ENCODE measurements at places on chromosomes 5 and 9. TPM values are rescaled to one million over a fixed set of nuclear protein-coding genes. Genes with fewer than 3 reads are reported as not detected.

Gene PCDHGC5
- total RNA-seq: not detected

Gene LRRC8A
- total RNA-seq: 24.0 TPM

GRCh38 chr5:54696931-54697330 is 179.4 kb downstream of the SNX18 start:
- DNase-seq: no peak

- no peak for DNase-seq
Observed at GRCh38 chr5:125408448-125409233, 662.2 kb upstream of the ZNF608 start.

Gene ZFAND5
- 142 TPM for total RNA-seq

DNA sequence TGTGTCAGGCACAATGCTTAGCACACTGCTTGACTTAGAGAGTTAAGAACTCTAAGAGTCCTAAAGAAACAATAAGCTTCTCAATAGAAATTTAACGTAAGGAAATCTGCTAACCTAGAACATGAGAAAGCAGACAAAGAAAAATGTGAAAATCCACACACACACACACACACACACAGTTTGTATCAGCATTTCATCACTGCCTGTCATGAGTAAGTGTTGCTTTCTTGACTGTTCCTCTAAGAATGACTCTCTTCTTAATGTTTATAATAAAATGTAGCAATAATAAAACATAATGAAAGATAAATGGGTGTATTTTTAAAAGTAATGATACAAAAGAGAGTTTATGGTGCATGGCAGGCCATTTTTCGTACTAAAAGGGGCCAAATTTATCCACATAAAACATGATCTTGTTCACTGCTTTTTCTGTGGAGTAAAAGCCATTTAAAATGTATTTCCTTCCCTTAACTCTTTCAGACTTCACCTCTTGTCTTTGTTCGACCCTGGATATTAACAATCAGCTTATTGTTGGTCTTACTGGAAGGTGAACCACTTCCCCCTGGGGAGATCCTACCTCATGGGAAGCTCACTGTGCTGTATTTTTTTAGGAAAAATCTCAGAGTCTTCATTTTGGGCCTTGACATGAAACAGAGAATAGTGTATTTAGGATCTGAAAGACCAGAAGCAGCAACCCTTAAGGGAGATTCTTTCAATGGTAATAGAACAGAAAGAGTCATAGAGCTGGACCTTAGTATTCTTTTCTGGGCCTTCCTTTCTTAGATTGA is 107.3 kb upstream of the ANKRD55 start:
- no peak for DNase-seq

Gene SGCD
- not detected for total RNA-seq

Gene OR4F3
- total RNA-seq: not detected

Gene NUTM2F
- total RNA-seq: not detected

DNA sequence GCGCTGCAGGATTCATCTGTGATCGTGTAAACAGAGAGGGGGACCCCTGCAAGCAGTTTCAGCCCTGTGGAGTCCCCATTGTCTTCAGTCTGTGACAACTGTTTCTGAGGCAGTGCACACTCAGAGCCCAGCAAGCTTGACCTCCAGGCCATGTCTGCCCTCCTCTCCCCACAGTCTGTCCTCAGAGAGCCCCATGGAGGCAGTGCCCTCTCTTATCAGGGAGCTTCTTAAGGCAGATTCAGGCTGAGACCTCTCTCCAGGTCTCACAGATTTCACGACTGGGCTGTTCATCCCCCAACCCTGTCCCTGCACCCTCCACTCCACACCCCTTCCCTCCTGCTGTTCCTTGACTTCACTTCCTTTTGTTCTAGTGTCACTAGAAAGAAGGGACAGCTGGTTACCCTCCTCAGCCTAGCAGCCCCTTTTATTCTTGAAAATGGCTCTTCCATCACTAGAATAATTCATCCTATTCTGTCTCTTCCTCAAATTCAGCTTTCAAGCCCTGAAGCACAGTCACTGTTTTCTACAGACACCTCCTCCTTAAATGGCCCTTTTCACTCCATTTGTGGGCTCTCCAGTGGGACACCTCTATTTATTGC is 218.4 kb downstream of the MED10 start:
- DNase-seq: no peak

DNA sequence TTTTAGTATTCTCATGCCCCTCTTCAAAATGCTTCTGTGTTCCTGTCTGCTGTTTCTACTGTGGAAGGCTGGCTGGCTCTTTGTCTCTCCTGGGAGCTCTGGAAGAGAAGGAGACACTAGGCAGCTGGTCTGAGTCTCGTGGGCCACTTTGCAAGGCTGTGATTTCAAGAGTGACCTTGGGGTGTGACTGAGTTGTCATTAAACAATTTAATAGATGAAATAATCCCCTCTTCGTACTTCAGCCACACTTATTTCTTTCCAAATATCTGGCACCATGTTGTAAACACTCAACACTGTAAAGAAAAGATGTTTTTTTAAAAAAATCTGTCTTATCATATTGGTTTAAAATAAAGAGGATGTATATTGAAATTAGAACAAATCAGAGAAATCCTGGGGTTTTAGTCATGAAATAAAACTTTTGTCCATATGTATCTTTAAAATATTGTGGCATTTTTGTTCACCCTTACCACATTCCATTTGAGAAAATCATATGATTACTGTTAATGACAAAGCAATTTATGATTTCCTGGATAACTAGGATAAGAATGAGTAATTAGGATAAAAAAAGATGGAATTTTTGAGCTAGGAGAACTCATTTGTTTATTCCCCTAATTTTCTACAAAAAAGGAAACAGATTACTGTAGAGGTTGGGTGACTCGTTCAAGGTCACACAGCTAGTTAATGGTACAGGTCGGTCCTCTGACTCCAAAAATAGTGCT is 200.8 kb downstream of the MAT2B start:
- DNase-seq: no peak
